Heart left ventricle (tissue), 16 donors: ENCODE measurements at places on chromosomes 4 and X. TPM values are rescaled to one million over a fixed set of nuclear protein-coding genes. Genes with fewer than 3 reads are reported as not detected.

DNA sequence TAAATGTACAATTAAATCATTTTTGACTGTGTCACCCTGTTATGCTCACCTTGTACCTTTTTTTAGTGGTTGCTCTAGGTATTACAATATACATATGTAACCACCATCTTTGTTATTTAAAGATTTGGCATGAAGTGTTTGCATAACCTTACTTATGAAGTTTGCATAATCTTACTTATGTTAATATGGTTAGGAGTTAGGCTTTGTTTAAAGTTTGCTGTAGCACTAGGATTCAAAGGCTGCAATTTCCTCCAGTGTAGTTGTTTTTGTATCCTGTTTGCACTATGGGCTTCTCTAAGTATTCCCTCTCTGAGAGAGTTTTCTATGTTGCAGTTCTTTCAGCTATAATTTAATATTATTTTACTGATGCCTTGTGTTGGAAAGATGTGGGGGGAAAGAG, 15.0 kb upstream of the GSPT2 start:
- DNase-seq = no peak
- H3K4me1 ChIP-seq = no peaks in the 10 kb centered on the region
- H3K36me3 ChIP-seq = no peaks in the 10 kb centered on the region
- H3K27ac ChIP-seq = no peak overlapping the region
- H3K4me3 ChIP-seq = no peak overlapping the region

CHRNA9 gene
- not detected for total RNA-seq

MTHFD2L gene
- 16.0 TPM for total RNA-seq

SLC25A43 gene
- 3.1 TPM for total RNA-seq

GRCh38 chr4:30256116-30256832, 463.9 kb upstream of the PCDH7 start:
- H3K36me3 ChIP-seq = no peaks in the 10 kb centered on the region
- H3K27me3 ChIP-seq = no peaks in the 10 kb centered on the region
- H3K27ac ChIP-seq = no peak overlapping the region
- DNase-seq = no peak
- no peak overlapping the region for H3K4me3 ChIP-seq
- H3K4me1 ChIP-seq = no peaks in the 10 kb centered on the region

DNA sequence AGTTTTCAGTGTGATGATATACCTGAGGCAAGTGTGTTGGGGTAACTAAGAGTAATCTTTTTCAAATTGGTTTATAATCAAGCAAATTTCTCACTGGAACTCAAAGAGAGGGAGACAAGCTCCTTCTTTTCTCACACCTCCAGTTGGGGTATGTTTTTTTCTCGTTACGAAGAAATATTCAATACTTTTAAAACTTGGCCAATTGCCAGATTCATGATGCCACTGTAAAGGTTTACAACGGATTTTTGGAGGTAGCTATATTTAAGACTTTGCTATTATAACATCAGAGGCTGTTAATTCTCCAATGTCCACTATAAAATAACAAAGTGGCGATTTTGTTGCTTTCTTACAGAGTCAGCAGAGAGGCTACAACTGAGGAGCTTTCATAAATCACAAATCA, 49.2 kb upstream of the ATP8A1 start:
- no peak for DNase-seq
- no peak overlapping the region for H3K27ac ChIP-seq
- H3K27me3 ChIP-seq = no peaks in the 10 kb centered on the region
- no peaks in the 10 kb centered on the region for H3K36me3 ChIP-seq
- no peak overlapping the region for H3K4me3 ChIP-seq
- no peaks in the 10 kb centered on the region for H3K4me1 ChIP-seq

- DNase-seq = no peak
- H3K4me3 ChIP-seq = no peak overlapping the region
- no peaks in the 10 kb centered on the region for H3K27me3 ChIP-seq
- H3K4me1 ChIP-seq = no peaks in the 10 kb centered on the region
Observed at GRCh38 chr4:154660052-154660451, 47.6 kb upstream of the FGG start.

DNA sequence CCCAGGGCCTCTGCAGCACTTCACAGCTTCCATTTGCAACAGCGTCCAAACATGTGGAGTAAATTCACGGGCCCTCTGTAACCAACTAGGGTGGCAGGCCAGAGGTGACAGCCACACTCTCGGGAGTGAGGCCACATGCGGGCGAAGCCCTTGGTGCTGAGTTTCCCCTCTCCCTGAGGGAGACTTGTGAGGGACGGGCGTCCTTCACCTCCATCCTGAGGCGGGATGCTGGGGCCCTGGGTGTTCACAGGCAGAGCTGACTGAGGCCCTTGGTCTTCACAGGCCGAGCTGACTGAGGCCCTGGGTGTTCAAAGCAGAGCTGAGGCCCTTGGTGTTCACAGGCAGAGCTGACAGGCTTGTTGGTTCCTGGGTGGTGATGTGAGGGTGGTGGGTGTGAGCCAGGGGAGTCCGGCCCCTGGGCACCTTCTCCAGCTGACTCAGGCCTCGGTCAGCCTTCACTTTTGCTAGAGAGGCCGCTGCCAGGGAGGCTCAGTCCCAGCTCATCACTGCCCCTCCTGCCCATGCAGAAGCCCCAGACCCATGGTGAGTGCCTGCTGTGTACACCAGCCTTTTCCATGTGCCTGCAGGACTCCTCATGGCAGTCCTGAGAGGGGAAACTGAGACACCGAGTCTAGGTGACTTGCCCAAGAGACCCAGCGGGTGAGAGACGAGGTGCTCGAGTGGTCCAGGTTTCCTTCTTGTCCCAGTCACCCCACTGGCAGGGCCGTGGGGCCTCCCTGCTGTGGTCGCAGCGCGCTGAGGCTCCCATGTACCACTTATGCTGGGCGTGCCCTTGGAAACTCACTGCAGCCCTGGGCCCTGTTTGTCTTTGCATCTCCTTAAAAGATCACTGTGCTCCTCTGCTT, 8.5 kb downstream of the WFS1 start:
- H3K4me3 ChIP-seq = no peak overlapping the region
- peaks cover 58% of the 10 kb centered on the region for H3K4me1 ChIP-seq
- H3K27me3 ChIP-seq = no peaks in the 10 kb centered on the region

PABPC1L2A gene
- total RNA-seq = not detected

ARSD gene
- 7.4 TPM for total RNA-seq

PNMA5 gene
- total RNA-seq = not detected

GRCh38 chr4:151486168-151486567, 77.2 kb downstream of the FHIP1A start:
- H3K27ac ChIP-seq = no peak overlapping the region
- H3K4me1 ChIP-seq = no peaks in the 10 kb centered on the region
- H3K4me3 ChIP-seq = no peak overlapping the region
- no peaks in the 10 kb centered on the region for H3K36me3 ChIP-seq
- no peak for DNase-seq
- no peaks in the 10 kb centered on the region for H3K27me3 ChIP-seq

GRCh38 chr4:2354118-2354517, 64.3 kb downstream of the ZFYVE28 start:
- H3K36me3 ChIP-seq = no peaks in the 10 kb centered on the region
- H3K4me3 ChIP-seq = no peak overlapping the region
- H3K27ac ChIP-seq = no peak overlapping the region
- H3K27me3 ChIP-seq = no peaks in the 10 kb centered on the region
- H3K4me1 ChIP-seq = peaks cover 15% of the 10 kb centered on the region

GLRB gene
- 10.6 TPM for total RNA-seq

DNA sequence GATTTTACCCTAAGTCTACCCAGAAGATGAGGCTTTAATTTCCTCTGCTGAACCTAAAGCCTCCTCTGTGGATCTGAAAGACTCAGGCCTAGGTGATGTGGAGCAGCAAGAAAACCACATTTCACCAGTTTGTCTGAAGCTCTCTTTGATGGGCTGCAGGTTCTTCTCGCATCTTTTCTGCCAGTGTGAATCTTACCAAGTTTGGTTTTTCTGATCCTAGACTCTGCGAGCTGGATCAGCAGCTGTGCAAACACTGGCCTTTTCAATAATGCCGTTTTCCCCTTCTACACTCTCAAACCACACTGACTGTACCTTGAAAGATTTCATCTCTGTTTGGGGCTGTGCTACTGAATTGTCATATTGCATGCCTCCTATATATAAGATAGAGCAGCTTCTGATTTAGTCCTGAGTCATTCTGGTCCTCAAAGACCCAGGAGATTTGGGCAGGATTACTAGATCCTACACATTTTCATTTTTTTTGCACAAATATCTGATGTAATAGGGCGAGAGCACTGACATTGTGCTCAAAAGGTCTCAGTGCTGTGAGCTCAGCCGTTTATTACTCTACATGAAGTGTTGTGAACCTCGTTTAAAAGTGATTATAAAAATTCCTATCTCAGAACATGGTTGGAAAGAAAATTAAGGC, 133.6 kb upstream of the FAM9C start:
- no peaks in the 10 kb centered on the region for H3K27me3 ChIP-seq
- no peaks in the 10 kb centered on the region for H3K36me3 ChIP-seq
- DNase-seq = no peak
- H3K4me1 ChIP-seq = no peaks in the 10 kb centered on the region
- H3K4me3 ChIP-seq = no peak overlapping the region
- no peak overlapping the region for H3K27ac ChIP-seq

GRCh38 chr4:24328711-24329110, 255.6 kb downstream of the DHX15 start:
- H3K36me3 ChIP-seq = no peaks in the 10 kb centered on the region
- H3K27ac ChIP-seq = no peak overlapping the region
- no peaks in the 10 kb centered on the region for H3K27me3 ChIP-seq
- H3K4me1 ChIP-seq = no peaks in the 10 kb centered on the region
- no peak for DNase-seq

DNA sequence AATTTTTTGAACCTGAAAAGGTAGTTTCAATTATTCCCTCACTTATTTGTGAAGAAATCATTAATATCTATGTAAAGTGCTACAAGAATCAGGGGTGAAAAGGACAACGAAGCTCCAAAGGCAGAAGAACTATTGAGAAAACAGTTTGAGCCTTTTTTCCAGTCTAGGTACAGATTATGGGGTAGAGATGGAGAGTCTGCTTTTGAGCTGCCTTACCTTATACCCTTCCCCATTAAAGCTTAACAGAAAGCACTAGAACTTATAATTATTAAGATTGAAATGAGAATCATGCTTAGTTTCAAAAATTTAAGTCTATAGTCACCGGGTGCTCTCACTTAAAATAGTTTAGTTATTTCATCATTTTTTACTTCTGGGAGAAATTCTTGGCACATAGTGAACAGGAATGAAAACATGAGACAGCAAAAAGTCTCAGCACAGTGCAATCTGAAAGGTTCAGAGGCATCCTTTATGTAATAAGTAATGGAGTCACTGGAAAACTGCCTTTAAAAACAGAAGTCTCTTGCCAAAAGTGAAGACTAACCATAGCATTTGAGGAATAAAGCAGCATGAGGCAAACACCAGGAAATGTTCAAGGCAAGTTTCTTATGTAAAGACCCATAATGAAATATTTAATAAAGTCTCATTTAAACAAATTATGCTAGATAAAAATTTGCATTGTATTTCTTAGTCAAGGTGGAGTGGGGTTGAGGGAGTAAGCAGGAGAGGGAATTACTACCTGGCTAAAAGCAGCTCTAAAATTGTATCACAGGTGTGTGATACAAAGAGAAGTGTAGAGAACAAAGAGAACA, 5.1 kb upstream of the DCLK2 start:
- H3K4me1 ChIP-seq = no peaks in the 10 kb centered on the region
- peaks cover 2% of the 10 kb centered on the region for H3K27me3 ChIP-seq
- no peak overlapping the region for H3K27ac ChIP-seq
- no peak overlapping the region for H3K4me3 ChIP-seq
- DNase-seq = no peak

GRCh38 chrX:20217271-20217670, 49.4 kb downstream of the RPS6KA3 start:
- DNase-seq = no peak
- no peaks in the 10 kb centered on the region for H3K36me3 ChIP-seq
- peak overlapping the region; percentile 52 for H3K27ac ChIP-seq
- no peak overlapping the region for H3K4me3 ChIP-seq

SPANXD gene
- not detected for total RNA-seq

- no peaks in the 10 kb centered on the region for H3K36me3 ChIP-seq
- H3K27me3 ChIP-seq = no peaks in the 10 kb centered on the region
- H3K4me3 ChIP-seq = no peak overlapping the region
- H3K4me1 ChIP-seq = no peaks in the 10 kb centered on the region
- DNase-seq = no peak
- no peak overlapping the region for H3K27ac ChIP-seq
Observed at GRCh38 chrX:2397229-2398063, 103.3 kb downstream of the DHRSX start.

GRCh38 chr4:98838977-98839618, 89.8 kb downstream of the EIF4E start:
- H3K27ac ChIP-seq = peak overlapping the region; percentile 36
- no peaks in the 10 kb centered on the region for H3K36me3 ChIP-seq
- DNase-seq = no peak

- H3K27me3 ChIP-seq = no peaks in the 10 kb centered on the region
- no peak for DNase-seq
- H3K4me3 ChIP-seq = no peak overlapping the region
- no peaks in the 10 kb centered on the region for H3K4me1 ChIP-seq
Observed at GRCh38 chr4:55768291-55768690, 51.3 kb upstream of the EXOC1L start.

- H3K4me3 ChIP-seq = no peak overlapping the region
- DNase-seq = no peak
- H3K27me3 ChIP-seq = peaks cover 17% of the 10 kb centered on the region
- H3K27ac ChIP-seq = no peak overlapping the region
Observed at GRCh38 chrX:101257448-101258258, 33.5 kb downstream of the TAF7L start.

ADGRG2 gene
- total RNA-seq = 0.24 TPM

DNA sequence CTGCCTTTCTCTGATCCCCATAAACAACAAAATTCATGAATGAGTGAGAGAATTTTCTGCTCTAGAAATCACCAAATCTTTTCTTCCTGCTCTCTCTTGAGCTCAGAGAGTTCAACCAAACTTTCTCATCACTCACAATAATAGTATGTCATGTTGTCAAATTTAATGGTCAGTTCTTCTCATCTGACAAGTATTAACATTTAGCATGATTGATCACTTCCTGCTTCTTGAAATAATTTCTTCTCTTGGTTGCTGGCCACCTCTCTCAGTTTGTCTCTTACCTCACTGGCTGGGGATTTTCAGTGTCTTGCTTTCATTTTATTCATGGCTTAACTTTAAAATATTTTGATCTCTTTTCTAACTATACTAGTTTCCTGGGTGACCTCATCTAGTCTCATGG, 25.5 kb upstream of the FGF5 start:
- H3K4me3 ChIP-seq = no peak overlapping the region
- no peaks in the 10 kb centered on the region for H3K27me3 ChIP-seq
- H3K27ac ChIP-seq = no peak overlapping the region

DNA sequence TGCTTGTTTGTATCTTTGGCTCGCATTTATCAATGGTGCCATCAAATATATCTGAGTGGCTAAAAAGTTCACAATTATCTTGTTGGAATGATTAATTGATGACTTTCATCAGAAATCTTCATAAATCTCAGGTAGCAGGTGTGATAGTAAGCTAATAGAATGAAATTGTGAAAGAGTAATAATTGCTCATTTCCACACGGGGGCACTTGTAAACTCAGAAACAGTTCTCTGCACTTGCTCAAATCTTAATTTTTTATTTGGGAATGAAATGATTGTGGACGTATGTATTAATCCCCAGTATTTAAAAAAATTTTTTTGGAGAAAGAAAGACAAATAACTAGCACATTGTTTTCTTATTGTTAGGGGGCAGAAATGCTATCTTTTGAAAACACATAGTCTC, 132.8 kb downstream of the DTHD1 start:
- H3K4me1 ChIP-seq = no peaks in the 10 kb centered on the region
- no peak overlapping the region for H3K27ac ChIP-seq
- no peak for DNase-seq
- H3K4me3 ChIP-seq = no peak overlapping the region
- no peaks in the 10 kb centered on the region for H3K27me3 ChIP-seq

PPARGC1A gene
- 59.6 TPM for total RNA-seq

- no peak overlapping the region for H3K27ac ChIP-seq
- no peak overlapping the region for H3K4me3 ChIP-seq
- no peaks in the 10 kb centered on the region for H3K27me3 ChIP-seq
- H3K36me3 ChIP-seq = no peaks in the 10 kb centered on the region
- no peak for DNase-seq
- H3K4me1 ChIP-seq = peaks cover 14% of the 10 kb centered on the region
Observed at GRCh38 chr4:109185548-109185947, 116.9 kb downstream of the COL25A1 start.

TMEM185A gene
- 34.3 TPM for total RNA-seq
